ENCODE measurements at places on chromosomes 2 and 18.

GRCh38 chr2:62222674-62223073 is 26.8 kb downstream of the B3GNT2 start:
- DNase-seq: no peak

DNA sequence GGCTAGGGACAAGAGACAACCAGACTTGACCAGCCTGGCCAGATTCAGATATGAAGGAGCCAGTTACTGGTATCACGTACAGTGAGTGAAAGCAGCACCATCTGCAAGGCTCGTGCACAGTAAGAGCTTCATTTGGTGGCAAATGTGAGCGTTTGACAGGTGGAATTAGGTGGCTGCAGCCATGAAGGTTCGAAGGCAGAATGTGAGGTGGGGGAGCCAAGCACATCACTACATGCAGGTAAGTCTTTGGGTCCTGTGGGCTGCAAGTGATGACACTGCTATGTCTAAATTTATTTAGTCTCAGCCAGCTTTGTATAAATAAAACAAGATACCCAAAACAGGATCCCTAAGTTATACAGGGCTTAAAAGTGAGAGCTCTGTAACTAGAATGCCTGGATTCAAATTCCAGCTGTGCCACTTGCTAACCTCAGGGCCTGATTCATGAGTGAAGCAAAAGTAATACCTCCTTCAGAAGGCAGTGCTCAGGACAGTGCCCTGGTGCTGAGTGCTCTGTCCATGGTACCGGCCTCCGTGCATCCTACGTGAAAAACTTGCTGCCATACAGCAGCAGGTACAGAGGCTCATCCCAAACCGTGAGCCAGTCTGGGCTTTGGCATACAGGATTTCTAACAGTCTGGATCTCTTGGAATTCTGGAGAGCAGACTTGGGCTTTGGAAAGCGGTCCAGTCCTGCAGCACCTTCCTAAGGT is 18.6 kb downstream of the DDX18 start:
- DNase-seq: peak; percentile 34

DNA sequence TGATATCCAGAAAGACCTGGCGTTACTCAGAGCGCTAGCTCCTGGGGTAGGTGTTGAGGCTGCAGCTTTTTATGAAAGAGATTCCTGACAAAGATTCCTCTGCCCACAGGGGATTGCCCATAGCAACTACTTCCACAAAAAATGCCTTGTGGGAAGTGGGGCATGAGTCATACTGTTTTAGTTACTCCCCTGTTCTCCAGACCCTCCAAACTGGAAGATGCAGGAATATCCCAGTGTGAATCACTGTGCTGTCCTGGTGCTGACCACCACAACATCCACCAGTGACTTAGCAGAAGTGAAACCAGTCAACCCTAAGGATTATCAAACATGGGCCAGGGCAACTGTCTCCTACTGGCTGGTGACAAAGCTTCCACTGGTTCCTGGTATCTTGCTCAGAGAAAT is 61.8 kb downstream of the CDH2 start:
- DNase-seq: peak; percentile 93

DNA sequence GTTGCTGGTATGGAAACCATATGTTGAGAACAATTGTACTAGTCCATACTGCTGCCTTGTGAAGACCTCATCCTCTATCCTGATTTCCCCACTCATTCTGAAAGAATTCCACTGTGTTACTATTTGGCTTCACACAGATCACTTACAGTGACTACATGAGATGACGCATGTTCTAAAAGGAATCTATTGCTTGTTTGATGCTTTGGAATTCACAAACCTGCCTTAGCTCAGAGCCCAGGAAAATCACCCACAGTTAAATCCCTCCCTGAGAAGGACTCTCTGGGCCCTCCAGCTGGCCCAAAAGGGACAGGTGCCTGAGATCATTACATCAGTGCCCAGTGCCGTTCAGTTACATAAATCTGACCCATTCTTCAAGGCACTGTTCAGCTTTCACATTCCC is 45.3 kb downstream of the KLHL29 start:
- peak; percentile 93 for DNase-seq

DNA sequence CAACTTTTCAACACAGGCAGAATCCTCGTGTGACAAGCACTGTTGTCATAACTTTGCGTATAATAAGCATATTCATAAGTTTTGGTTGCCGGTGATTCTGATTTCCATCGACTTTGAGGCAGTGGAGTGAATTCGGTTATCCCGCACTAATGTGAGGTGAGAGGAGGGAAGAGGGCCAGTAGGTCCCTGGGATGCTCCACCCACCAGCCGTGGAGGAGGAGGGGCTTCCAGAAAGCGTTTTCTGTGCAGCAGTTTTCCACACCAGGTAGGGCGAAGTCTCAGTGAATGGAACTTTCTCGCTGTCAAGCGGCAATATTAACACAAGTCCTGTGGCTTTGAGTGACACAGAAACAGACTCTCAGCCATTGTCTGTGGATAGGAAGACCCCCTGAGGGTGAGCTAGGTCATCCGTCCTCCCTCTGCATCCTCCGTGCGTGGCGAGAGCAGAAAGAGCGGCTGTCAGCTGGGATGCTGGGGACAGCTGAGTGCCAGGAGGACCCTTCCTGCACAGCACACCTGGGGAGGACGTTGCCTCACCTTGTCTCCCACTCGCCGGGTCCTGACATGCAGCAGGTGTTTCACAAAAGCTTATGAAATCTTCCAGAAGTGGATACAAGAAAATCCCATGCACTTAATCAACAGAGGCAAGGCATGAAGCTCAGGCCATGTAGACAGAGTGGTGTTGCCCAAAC is 67.5 kb downstream of the DCDC2C start:
- no peak for DNase-seq

DNA sequence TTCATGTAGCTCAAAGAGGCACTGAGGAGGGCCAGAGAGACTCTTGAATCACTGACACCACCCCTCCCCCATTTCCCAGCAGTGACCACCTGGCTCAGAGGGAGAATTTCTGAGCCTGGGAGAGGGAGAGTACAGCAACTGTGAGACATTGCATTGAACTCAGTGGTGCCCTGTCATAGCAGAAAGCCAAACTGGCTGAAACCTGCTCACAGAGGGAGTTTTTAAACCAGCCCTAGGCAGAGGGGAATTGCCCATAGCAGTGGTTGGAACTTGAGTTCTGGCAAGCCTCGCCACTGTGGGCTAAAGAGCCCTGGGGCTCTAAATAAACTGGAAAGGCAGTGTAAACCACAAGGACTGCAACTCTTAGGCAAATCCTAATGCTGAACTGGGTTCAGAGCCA is 243.1 kb downstream of the ADCYAP1 start:
- no peak for DNase-seq

GRCh38 chr2:108446703-108447102 is 2.3 kb upstream of the GCC2 start:
- DNase-seq: no peak

- no peak for DNase-seq
Observed at GRCh38 chr2:144006139-144006538, 513.8 kb downstream of the ZEB2 start.

DNA sequence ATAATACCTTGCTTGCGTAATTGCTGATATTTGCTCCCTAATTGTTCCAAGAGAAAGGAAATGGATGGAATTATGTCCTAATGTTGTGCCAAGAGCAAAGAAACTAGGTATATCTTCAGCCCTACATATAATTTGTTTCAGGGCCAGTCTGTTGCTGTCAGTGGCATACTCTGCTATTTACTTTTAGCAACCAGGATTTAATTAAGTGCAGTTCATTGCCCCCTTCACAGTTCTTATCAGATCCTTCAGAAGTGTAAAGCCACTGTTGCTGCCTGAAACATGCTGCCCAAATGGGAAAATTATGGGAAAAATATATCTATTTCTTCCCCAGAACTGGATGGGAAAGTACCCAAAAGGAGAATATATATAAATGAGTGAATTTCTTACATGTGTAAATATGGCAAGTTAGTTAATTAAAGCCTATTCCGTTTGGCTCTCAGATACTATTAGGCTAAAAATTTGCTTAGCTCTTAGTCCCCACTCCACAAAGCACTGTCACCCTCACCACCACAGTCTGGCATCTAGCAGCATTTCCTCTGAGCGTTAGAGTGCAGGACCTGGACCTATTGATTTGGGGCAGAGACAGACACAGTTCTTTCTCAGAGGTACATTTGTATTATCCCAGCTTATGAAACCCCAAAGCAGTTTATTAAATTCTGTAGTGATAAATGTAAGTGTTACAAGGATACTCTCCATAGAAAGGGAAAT is 72.8 kb upstream of the DTNA start:
- no peak for DNase-seq

- DNase-seq: peak; percentile 48
Observed at GRCh38 chr2:158923180-158923594, 45.3 kb upstream of the TANC1 start.

DNA sequence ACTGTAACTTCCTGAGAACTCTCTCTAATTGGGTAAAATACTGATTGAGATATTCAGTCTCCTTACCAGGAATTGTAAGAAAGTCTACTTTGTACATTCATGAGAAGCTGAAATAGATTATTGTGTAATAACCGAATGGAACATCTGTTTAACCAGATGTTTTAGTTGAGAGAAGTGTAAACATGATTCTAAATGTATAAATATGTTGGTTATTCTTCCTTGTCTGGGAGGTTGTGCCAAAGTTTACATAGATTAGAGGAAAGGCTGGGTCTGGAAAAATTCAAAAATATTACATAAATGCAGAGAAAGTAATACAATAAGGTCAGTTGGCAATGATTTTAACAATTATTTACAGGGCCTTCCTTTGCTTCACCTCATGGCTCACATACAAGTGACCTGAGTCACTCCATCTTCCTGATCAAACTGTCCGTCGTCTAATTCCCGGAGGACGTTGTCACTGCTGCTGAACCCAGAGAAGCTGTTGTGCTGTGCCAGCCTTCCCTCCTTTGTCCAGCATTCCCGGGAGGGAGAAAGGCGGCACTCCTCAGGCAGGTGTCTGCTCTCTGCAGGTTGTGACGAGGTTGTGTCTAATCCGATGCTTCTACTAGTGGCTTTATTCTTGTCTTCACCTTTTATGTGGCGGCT is 55.9 kb downstream of the MOB4 start:
- peak; percentile 39 for DNase-seq

- DNase-seq: no peak
Observed at GRCh38 chr2:198000417-198000816, 196.0 kb downstream of the PLCL1 start.

- DNase-seq: no peak
Observed at GRCh38 chr2:28707592-28707991, 44.0 kb upstream of the PPP1CB start.

DNA sequence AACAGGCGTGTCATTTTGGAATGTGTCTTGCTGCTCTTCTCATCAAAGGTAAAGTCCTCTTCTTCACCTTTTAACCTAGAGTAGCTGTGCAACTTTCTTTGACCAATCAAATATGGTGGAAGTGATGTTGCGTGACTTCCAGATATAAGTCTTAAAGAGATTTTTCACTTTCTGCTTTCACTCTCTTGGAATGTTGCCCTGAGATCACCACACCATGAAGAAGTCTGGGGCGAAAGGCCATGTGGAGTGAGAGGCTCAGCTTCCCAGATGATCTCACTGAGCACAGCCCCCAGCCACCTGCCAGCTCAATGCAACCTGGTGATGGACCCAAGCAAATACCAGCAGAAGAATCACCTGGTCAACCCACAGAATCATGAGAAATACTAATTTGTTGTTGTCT is 7.1 kb upstream of the GALNT3 start:
- DNase-seq: no peak

GRCh38 chr2:12074845-12075217 is 328.4 kb downstream of the LPIN1 start:
- no peak for DNase-seq

DNA sequence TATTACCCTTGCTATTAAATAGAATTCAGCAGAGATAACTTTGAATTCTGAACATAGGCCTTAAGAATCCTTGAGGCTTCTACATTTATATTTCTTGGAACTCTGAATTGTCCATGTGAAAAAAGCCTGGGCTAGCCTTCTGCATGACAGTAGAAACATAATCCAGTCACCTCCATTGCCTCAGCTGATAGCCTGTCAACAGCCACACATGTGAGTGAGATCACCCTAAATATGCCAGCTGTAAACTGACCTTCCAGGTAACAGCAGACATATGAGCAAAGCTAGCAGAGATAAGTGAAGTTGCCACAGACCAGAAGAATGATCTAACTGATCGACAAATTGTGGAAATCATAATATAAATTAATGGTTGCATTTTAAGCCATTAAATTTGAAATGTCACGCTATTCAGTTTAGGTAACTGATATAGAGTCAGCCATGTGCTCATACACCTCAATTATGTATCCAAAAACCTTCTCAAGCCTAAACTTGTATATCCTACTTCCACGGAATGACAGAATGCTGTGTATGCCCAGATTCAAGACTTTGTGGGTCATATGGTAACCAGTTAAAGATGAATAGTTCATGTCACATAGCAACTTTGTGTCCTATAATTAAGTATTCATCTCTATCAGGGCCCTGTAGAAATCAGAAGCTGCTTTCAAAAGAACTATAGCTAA is 48.1 kb upstream of the SETBP1 start:
- no peak for DNase-seq

DNA sequence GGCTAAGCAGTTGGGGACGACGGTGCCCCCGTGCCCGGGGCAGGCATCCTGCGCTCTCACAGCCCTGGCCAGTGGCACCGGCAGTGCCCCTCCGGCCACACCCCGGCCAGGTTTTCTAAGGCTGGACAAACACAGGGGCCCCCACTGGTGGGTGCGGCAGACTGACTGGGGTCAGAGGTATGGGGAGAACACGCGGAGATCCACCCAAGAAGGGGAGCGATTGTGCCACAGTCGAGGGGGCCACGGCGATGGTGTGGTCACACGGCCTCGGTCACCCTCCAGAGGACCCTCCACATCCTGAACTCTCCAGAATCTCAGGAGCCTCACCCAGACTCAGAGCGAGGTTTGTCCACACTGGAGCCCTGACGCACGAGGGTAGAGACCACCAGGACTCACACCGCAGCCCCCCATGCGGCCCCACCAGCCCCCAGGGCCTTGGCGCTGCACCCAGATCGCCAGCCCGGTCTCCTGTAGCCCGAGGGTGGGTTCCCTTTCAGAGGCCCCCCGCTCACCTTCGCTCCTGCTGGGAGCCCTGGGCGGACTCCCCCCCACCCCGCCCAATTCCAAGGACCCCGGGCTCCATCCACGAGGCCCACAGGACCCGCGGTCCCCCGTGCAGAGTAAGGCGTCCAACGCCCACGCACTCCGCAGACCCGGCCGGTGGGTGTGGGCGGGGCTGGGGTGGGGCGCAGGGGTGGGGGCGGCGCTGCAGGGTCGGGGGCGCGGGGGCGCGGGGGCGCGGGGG is 15.2 kb downstream of the PDCD1 start:
- DNase-seq: no peak

DNA sequence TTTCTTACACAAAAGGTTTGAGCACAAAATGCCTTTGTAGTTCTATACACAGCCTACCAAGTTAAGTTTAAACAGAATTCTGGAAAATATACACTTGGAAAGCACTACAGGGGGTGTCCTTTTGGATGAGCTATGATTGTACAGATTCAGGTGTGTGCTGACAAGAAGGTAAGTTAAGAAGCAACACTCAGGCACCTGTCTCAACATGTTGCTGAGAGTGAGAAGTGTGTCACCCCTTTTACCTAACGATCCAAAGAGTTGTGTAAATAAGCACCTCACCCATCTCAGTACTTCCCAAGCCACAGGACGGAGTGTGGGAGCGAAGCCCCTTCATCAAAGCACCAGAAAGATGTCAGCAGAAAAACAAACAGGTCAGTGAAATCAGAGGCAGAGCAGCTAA is 109.5 kb upstream of the DAPL1 start:
- no peak for DNase-seq

All from fibroblast of skin of abdomen (primary cell).